ENCODE measurements at places on chromosomes 4 and X.

DNA sequence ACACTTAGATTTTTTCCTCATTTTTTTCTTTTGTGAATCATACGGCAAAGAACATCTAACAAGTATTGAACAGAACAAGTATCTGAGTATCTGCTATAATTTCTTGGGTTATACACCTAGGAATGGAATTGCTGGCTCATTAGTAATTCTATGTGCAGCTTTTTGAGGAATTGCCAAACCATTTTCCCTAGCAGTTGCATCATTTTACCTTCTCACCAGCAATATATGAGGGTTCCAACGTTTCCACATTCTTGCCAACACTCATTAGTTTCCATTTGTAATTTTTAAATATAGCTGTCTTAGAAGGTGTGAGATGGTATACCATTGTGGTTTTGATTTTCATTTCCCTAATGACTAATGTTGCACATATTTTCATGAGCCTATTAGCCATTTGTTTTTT is 41.1 kb upstream of the DCAF8L1 start:
- H3K4me1 ChIP-seq, result no peaks in the 10 kb centered on the region
- DNase-seq, result no peak
- H3K27ac ChIP-seq, result no peak overlapping the region
- H3K27me3 ChIP-seq, result no peaks in the 10 kb centered on the region
- no peak overlapping the region for H3K4me3 ChIP-seq

- no peaks in the 10 kb centered on the region for H3K27me3 ChIP-seq
- H3K36me3 ChIP-seq, result no peaks in the 10 kb centered on the region
- H3K4me1 ChIP-seq, result no peaks in the 10 kb centered on the region
- H3K4me3 ChIP-seq, result no peak overlapping the region
Observed at GRCh38 chr4:106201373-106201772, 114.6 kb downstream of the TBCK start.

DNA sequence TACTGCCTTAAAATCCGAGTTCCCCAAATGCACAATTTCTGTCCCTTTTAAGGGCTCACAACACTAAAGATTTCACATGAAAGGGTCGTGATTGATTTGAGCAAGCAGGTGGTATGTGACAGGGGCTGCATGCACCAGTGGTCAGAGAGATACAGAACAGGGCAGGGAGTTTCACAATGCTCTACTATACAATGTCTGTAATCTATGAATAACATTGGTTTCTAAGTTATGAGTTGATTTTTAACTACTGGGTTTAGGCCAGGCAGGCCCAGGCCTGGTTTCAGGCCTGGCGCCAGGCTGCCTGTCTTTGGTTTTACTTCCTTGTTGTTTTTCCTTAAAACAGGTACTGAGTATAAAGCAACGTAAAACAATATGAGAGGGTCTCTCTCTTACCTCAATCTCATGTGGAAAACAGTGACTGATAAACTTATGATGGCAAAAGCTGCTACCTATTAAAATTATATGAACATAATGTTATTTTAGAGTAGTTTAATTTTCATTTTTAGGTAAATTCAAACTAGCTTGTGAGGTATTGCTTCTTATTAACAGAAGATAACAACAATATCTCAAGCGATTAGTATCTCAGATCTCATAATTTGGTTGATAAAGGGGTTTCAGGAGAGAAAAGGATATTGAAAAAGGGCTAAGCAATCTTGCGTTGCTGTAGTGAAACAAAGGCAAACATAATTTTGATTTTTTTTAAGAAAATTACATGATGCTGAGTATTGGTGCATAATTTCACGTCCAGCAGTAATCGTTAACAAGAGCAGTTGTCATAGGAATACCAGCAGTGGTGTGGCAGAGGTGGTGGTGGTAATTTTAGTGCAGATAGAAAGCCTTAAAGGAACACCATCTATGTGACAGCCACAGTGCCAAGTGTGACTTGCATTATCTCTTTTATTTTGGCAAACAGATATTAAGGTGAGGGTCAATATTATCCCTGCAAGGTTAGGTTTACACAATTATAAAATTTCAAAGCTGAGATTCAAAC is 944.4 kb upstream of the GRID2 start:
- H3K27me3 ChIP-seq, result no peaks in the 10 kb centered on the region
- DNase-seq, result peak; percentile 33
- peaks cover 14% of the 10 kb centered on the region for H3K4me1 ChIP-seq
- H3K27ac ChIP-seq, result peak overlapping the region; percentile 61

- H3K27ac ChIP-seq, result peak overlapping the region; percentile 98
- H3K27me3 ChIP-seq, result no peaks in the 10 kb centered on the region
- peak; percentile 45 for DNase-seq
- no peaks in the 10 kb centered on the region for H3K4me1 ChIP-seq
Observed at GRCh38 chrX:85244450-85245211, 840 bp downstream of the ZNF711 start.

- no peaks in the 10 kb centered on the region for H3K36me3 ChIP-seq
- no peaks in the 10 kb centered on the region for H3K27me3 ChIP-seq
- H3K27ac ChIP-seq, result no peak overlapping the region
- no peak for DNase-seq
- no peak overlapping the region for H3K4me3 ChIP-seq
Observed at GRCh38 chr4:18039113-18039512, 17.6 kb upstream of the LCORL start.

GRCh38 chr4:19010761-19011160 is 989.2 kb upstream of the LCORL start:
- H3K4me3 ChIP-seq, result no peak overlapping the region
- H3K4me1 ChIP-seq, result no peaks in the 10 kb centered on the region
- H3K27me3 ChIP-seq, result no peaks in the 10 kb centered on the region
- H3K27ac ChIP-seq, result no peak overlapping the region
- H3K36me3 ChIP-seq, result no peaks in the 10 kb centered on the region
- DNase-seq, result no peak

DNA sequence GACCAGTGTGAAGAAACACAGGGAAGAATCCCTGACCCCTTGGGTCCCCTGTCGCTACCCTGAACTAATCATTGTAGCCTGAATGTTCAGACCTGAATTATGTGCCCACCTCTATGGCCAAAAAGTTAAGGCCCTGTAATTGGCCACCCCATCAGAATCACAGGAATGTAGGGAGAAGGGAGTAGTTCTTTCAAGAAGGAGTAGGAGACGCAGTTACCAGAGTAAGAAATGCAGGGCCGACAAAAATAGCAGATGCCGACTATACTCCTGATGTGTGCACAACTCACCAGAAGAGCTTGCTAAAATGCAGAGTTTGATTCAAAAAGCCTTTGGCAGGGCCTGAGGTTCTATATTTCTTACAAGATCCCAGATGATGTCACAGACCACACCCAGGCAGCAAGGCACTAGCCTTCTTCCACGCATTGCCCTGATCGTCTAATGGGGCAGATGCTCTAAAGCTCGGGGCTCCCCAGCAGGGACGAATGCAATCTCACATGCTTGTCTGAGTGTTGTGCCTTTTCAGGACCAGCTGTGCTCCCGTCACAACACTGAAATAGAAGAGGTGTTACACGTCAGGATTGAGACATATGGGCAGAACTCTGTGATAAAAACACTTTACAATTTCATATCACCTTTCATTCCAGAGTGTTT is 161.0 kb upstream of the FAM241A start:
- DNase-seq, result no peak
- H3K27me3 ChIP-seq, result no peaks in the 10 kb centered on the region
- H3K27ac ChIP-seq, result no peak overlapping the region
- no peak overlapping the region for H3K4me3 ChIP-seq
- H3K4me1 ChIP-seq, result no peaks in the 10 kb centered on the region

GRCh38 chr4:124318292-124318691 is 394.2 kb downstream of the ANKRD50 start:
- H3K27me3 ChIP-seq, result no peaks in the 10 kb centered on the region
- no peak for DNase-seq
- H3K36me3 ChIP-seq, result no peaks in the 10 kb centered on the region
- H3K27ac ChIP-seq, result no peak overlapping the region

DNA sequence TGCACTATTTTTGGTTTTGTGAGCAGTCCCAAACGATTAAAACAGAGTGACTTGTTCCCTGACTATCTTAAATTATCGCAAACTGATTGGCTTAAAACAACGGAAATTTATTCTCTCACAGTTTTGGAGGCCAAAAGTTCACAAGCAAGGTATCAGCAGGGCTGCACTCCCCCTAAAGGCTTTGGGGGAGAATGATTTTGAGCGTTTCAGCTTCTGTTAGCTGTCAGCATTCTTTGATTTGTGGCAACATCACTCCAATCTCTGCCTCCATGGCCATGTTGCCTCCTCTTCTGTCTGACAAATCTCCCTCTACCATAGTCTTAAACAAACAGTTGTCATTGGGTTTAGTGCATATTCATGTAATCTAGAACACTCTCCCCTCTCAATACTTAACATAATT is 459.6 kb upstream of the ATOH1 start:
- no peak overlapping the region for H3K27ac ChIP-seq
- H3K36me3 ChIP-seq, result no peaks in the 10 kb centered on the region

GRCh38 chr4:22551550-22551949 is 35.7 kb upstream of the ADGRA3 start:
- H3K27ac ChIP-seq, result no peak overlapping the region
- H3K27me3 ChIP-seq, result no peaks in the 10 kb centered on the region
- no peaks in the 10 kb centered on the region for H3K36me3 ChIP-seq
- H3K4me1 ChIP-seq, result no peaks in the 10 kb centered on the region
- DNase-seq, result no peak
